ENCODE measurements at places on chromosomes 2 and 18. TPM values are rescaled to one million over a fixed set of nuclear protein-coding genes. Genes with fewer than 3 reads are reported as not detected.

- peaks cover 22% of the 10 kb centered on the region for H3K27me3 ChIP-seq
- H3K36me3 ChIP-seq = no peaks in the 10 kb centered on the region
- H3K27ac ChIP-seq = no peak overlapping the region
- no peak overlapping the region for H3K4me3 ChIP-seq
- no peak for DNase-seq
These were observed 120.0 kb upstream of the EPC2 start for GRCh38 chr2:148524519-148524919.

RUFY4 gene
- 0.21 TPM for total RNA-seq

PID1 gene
- 0.24 TPM for total RNA-seq

- no peak overlapping the region for H3K27ac ChIP-seq
- DNase-seq = no peak
- no peak overlapping the region for H3K4me3 ChIP-seq
- no peaks in the 10 kb centered on the region for H3K27me3 ChIP-seq
- peaks cover 15% of the 10 kb centered on the region for H3K4me1 ChIP-seq
These were observed 88.6 kb downstream of the B3GNT2 start for GRCh38 chr2:62284471-62284870.

GRCh38 chr2:171923206-171923605 is 945 bp downstream of the HAT1 start:
- peak overlapping the region; percentile 88 for H3K4me3 ChIP-seq
- H3K27me3 ChIP-seq = no peaks in the 10 kb centered on the region
- H3K27ac ChIP-seq = peak overlapping the region; percentile 88
- H3K36me3 ChIP-seq = peaks cover 26% of the 10 kb centered on the region
- DNase-seq = peak; percentile 22
- peaks cover 18% of the 10 kb centered on the region for H3K4me1 ChIP-seq

Measured in Calu3 (cell line).